ENCODE measurements at places on chromosomes 6 and 20. TPM values are rescaled to one million over a fixed set of nuclear protein-coding genes. Genes with fewer than 3 reads are reported as not detected.

Gene MCM8
- 35.2 TPM for total RNA-seq

Gene PLCB1
- 2.8 TPM for total RNA-seq

- H3K27me3 ChIP-seq, result peaks cover 12% of the 10 kb centered on the region
- H3K4me3 ChIP-seq, result no peak overlapping the region
- H3K36me3 ChIP-seq, result no peaks in the 10 kb centered on the region
Measured at GRCh38 chr20:54517241-54517975, 42.0 kb downstream of the DOK5 start.

- H3K36me3 ChIP-seq, result peaks cover 3% of the 10 kb centered on the region
- no peaks in the 10 kb centered on the region for H3K27me3 ChIP-seq
- no peak overlapping the region for H3K4me3 ChIP-seq
- DNase-seq, result no peak
Measured at GRCh38 chr20:35264755-35265154, 13.2 kb downstream of the MMP24OS start.

DNA sequence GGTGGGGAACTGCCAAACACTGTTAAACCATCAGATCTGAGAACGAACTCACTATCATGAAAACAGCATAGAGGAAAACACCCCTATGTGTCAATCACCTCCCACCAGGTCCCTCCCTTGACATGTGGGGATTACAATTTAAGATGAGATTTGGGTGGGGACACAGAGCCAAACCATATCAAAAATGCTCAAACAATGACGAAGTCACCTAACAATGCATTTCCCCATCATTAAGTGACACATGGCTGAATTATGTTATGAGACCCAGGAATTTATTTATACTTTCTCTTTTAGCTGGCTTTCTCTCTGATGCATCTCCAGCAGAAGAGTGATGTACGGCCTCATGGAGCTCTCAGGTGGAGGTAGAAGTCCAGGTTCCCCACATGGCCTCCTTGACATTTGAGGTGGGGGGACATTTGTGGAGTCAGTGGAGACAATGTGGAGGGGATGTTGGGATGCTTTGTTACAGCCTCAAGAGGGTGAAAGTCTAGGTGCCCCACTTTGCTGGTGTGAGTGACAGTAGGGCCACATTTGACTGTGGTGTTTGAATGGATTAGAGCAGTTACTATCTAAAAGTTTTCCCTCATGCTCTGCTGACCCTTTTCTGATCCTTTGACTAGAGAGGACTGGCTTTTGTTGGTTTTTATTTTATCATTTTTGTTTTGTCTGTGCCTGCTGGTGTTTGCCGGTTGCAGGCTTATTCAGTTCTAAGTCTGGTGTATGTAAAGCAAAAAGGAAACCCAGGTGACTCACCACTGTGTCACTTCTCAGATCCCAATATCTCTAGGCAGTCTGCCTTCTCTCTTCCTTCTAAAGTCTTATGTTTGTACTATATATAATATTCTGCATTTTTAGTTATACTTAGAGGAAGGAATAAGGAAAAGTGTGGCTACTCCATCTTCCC lies 18.5 kb upstream of the DCBLD1 start:
- H3K4me3 ChIP-seq, result no peak overlapping the region
- peaks cover 15% of the 10 kb centered on the region for H3K4me1 ChIP-seq
- no peak overlapping the region for H3K27ac ChIP-seq
- peaks cover 16% of the 10 kb centered on the region for H3K27me3 ChIP-seq
- no peak for DNase-seq

DNA sequence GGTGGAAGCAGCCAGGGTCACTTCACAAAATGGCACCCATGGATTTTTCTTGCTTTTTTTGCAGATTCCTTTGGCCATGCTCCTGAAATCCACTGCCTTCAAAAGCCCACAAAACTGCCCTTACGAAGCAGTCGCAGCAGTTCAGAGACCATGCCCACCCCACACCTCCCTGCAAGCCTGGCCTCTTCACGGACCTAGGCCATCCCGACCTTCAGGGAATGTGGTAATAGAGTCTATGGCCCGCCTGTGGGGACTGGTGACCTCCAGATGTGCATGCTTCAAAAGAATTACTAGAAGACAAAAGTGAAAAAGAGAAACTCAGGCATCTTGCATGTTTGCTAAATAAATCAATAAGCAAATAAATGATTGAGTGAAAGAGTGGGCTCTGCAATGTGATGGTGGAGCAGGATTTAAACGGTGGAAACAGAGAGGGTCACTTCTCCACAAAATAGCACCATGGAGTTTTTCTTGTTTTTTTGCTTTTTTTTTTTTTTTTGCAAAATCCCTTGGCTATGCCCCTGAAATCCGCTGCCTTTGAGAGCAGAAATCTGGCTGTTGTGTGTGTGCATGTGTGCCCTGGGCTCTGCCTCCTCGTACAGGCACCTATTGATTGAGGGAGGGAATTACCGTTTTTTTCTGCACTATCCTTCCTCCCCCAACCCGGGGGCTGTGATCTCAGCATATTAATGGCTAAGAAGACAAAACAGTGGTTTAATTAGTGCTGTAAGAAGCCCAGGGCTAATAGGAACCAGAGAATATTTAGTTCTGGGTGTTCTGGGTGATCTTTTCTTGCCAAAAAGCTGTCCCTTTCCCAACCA lies 107.4 kb downstream of the PXDC1 start:
- no peaks in the 10 kb centered on the region for H3K36me3 ChIP-seq
- DNase-seq, result no peak
- H3K27me3 ChIP-seq, result peaks cover 6% of the 10 kb centered on the region
- H3K4me3 ChIP-seq, result no peak overlapping the region
- no peaks in the 10 kb centered on the region for H3K4me1 ChIP-seq
- no peak overlapping the region for H3K27ac ChIP-seq
